ENCODE measurements at places on chromosomes 4 and X. TPM values are rescaled to one million over a fixed set of nuclear protein-coding genes. Genes with fewer than 3 reads are reported as not detected.

FAM9B gene
- total RNA-seq: not detected

MGAT4D gene
- total RNA-seq: not detected

L1CAM gene
- 3.0 TPM for total RNA-seq

F11 gene
- total RNA-seq: not detected

ERAS gene
- not detected for total RNA-seq

SFRP2 gene
- 0.11 TPM for total RNA-seq

TCEAL1 gene
- total RNA-seq: 15.8 TPM

FGF5 gene
- 2.1 TPM for total RNA-seq

CFI gene
- not detected for total RNA-seq

NAP1L2 gene
- 1.1 TPM for total RNA-seq

SATL1 gene
- not detected for total RNA-seq

EDNRA gene
- total RNA-seq: 9.0 TPM

LGI2 gene
- not detected for total RNA-seq

TGIF2LX gene
- not detected for total RNA-seq

SERTM2 gene
- not detected for total RNA-seq

HOPX gene
- 9.1 TPM for total RNA-seq

MAGEB1 gene
- not detected for total RNA-seq

POU3F4 gene
- not detected for total RNA-seq

MAGEC1 gene
- total RNA-seq: not detected

PPP4R3C gene
- not detected for total RNA-seq

SOD3 gene
- total RNA-seq: not detected

SPOCK3 gene
- total RNA-seq: 0.08 TPM

SASH3 gene
- not detected for total RNA-seq

NR0B1 gene
- not detected for total RNA-seq

TSPAN7 gene
- 0.86 TPM for total RNA-seq

GAGE12G gene
- total RNA-seq: not detected

CXorf49 gene
- total RNA-seq: not detected

VCX3B gene
- total RNA-seq: not detected

IQCM gene
- not detected for total RNA-seq

CDKL2 gene
- 0.46 TPM for total RNA-seq

ENPEP gene
- total RNA-seq: not detected

OTUD4 gene
- 16.4 TPM for total RNA-seq

MAGEA2B gene
- not detected for total RNA-seq

ANTXR2 gene
- total RNA-seq: 141 TPM

POLN gene
- total RNA-seq: 0.53 TPM

SOWAHB gene
- total RNA-seq: 0.39 TPM

USP26 gene
- total RNA-seq: not detected

DRP2 gene
- 0.11 TPM for total RNA-seq

GJB1 gene
- total RNA-seq: not detected

NSUN7 gene
- 0.34 TPM for total RNA-seq

FRMD7 gene
- not detected for total RNA-seq

FRYL gene
- 46.4 TPM for total RNA-seq

FANCB gene
- 2.3 TPM for total RNA-seq

TCP11X2 gene
- total RNA-seq: not detected

SRPX2 gene
- 4.1 TPM for total RNA-seq

ASB12 gene
- not detected for total RNA-seq

BMPR1B gene
- 0.70 TPM for total RNA-seq

TXK gene
- total RNA-seq: not detected

All from hair follicular keratinocyte (primary cell).